Tibial artery (tissue), 4 donors: ENCODE measurements at places on chromosomes 16 and 17.

DNA sequence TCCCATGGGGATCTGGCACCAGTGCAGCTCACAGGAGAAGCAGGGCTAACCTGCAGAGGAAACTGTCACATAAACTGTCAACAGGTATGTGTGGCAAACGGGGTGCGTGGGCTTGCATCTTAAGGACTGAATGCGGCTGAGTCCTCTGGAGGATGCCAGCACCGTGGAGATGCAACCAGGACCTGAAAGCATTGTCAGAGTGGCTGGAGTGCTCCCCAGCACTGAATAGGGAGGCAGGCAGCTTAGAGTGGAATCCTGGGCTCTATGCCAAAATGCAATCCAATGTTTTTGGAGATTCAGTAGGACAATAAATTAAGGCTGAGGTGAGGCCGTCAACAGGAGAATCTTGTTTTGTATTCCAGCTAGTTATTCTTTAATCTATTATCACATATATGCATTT lies 21.3 kb upstream of the SALL1 start:
- DNase-seq: no peak

DNA sequence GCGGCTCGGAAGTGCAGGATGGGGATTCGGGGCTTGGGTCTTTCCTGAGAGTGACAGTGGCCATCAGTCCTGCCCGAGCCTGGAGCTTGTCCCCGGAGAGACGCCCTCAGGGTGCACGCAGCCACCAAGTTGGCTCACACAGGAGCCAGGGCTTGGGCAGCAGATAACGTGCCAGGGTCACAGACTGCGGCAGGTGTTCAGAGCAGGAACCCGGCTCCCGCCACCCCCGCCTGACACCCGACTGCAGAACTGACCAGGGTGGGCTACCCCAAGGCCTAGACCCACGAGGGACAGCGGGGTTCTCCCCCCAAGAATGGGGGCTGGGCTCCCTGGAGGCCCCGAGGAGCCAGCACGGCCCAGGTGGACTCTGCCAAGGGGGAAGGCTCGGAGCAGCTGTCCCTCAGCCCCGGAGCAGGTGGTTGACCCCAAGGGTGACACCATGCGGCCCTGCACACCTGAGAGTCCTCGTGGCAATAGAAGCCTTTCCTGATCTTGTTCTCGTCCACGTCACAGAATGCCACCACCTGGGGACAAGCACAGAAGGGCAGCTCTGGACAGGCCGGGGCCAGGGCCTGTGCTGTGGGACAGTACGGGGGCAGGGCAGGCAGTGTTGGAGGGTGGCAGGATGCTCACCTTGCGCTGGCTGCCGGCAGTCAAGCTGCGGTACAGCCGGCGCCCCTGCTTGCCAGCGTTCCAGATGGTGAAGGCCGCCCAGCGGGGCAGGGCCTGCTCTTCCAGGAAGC lies 117.1 kb upstream of the ZNF750 start:
- peak; percentile 59 for DNase-seq

DNA sequence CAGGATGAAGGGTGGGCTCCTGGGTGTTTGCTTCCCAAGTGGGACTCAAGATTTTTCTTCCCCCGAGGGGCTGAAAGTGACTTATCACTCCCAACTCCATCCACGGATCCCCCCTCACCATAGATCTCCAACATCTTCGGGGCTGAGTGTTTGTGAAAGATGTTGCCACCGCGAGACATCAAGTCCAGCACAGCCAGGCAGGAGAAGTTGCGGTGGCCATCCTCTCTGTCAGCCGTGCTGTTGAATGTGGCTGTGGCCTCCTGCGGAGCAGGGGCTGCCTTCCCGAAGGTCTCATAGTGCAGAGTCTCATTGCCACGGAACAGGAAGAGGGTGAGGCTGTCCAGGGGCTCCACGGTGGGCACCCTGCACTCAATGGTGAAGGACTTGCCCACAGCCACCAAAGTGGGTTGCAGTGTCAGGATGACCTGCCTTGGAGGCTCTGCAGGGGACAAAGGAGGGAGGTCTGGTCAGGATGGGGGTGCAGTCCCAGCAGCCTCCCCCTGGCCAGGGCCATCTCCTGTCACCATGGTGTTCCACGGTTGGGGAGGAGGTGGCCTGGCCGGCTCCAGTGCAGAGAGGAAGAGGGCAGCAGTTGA lies 5.5 kb downstream of the PRR29 start:
- DNase-seq: no peak

GRCh38 chr17:68614718-68615117 lies 13.6 kb upstream of the FAM20A start:
- DNase-seq: no peak

DNA sequence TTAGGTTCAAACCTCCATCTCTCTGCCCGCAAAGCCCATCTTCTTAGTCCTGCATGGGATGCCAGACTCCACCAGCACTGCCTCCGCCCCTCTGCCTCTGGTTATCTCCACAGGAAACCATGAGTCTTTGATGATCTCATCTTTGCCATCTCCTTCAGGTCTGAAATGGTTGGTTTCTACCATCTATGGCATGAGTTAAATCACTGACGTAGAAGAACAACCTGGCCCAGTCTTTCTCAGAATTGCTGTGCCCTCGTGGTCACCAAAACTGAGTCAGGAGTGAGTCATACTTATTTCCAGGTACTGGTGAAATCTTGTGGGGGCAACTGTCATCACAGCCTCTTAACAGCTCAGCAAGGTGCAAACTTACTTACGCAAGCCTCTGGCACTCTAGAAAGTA lies 468.7 kb upstream of the C16orf82 start:
- no peak for DNase-seq

- DNase-seq: no peak
These were observed 145.2 kb downstream of the KCNJ2 start for GRCh38 chr17:70314506-70314905.

DNA sequence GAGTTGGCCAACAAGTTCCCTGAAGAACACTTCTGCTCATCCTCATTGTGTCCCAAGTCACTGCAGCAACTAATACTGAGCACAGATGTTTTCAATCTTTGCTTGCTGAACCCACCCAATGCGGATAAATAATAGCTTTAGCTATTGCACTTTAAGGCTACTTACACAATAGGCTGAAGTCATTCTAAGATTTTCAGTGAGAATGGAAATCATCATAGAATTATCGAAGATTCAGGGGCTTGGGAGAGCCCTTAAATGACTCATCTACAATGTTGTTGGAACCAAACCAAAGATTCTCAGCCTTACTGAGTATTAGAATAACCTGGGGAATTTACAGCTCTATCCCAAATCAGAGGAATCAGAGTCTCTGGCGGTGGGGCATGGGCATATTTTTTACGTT lies 51.2 kb downstream of the SYCE1L start:
- DNase-seq: no peak

DNA sequence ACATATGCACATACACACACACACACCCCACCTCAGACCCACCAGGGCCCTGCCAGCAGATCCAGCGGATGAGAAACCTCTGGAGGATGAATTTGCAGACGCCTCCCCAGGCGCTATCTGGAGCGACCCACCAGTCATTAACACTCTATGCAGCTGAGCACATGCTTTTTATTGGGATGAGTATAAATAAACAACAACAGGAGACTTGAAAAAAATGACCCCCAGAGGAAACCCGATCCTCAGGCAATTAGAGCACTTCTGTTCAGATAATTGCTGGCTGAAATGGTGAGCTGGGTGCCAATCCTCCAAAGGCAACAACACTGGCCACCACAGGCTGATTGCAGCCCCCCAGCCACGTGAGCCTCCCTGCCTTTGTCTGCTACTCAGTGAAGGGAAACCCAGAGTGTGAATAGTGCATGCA lies 32.9 kb downstream of the DYNLRB2 start:
- DNase-seq: no peak

DNA sequence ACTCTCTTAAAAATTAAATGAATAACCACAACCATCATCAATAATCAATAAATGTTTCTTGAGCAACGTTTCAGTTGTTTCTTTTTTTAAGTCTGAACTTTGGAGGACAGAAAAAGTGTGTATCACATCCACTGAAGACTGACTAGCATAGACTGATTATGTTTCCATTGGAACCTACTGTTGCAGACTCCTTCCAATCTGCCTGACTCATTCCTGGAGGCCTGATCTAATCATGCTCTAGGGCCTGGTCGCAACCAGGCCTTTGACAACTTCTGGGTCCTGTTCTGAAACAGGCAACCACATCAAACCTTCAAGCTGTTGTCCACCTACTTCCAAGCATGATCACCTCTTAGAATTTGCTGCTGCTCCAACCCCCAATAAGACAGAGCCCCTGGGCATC lies 109.2 kb upstream of the NUDT7 start:
- no peak for DNase-seq

DNA sequence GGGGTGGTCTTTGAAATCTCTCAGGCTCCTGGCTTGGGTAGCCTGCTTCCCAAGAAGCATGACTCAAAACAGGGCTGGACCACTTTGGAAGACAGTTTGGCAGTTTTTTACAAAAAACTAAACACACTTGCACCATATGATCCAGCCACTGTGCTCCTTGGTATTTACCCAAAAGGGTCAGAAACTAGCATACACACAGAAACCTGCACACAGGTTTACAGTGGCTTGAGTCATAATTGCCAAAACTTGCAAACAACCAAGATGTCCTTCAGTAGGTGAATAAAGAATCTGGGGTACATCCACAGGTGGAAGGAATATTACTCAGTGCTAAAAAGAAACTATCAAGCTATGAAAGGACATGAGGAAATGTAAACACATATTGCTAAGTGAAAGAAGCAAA lies 323.2 kb upstream of the CDH5 start:
- no peak for DNase-seq

- DNase-seq: no peak
These were observed 32.5 kb upstream of the CCR7 start for GRCh38 chr17:40597556-40598300.

DNA sequence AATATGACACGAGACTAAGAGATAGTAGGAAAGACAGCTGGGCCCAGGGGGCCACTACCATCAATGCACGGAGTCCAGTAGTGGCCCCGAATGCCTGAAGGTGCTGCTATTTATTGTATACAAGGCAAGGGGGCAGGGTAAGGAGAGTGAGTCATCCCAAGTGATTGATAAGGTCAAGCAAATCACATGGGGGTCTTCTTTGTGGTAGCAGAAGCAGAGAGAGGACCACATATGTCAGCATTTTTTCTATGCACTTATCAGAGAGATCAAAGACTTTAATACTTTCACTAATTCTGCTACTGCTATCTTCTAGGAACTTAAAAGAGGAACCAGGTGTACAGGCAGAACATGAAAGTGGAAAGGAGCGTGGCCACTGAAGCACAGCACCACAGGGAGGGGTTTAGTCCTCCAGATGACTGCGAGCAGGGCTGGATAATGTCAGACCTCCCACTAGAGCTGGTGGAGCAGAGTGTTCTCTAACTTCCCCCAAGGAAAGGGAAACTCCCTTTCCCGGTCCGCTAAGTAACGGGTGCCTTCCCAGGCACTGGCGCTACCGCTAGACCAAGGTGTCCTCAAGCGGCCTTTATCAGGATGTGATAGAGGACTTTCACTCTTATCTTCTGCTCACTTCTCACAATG lies 26.4 kb upstream of the ARL4D start:
- no peak for DNase-seq

- DNase-seq: no peak
These were observed 12.8 kb downstream of the PIMREG start for GRCh38 chr17:6456914-6457687.

- DNase-seq: no peak
These were observed 53.9 kb downstream of the VPS35L start for GRCh38 chr16:19609359-19609758.

DNA sequence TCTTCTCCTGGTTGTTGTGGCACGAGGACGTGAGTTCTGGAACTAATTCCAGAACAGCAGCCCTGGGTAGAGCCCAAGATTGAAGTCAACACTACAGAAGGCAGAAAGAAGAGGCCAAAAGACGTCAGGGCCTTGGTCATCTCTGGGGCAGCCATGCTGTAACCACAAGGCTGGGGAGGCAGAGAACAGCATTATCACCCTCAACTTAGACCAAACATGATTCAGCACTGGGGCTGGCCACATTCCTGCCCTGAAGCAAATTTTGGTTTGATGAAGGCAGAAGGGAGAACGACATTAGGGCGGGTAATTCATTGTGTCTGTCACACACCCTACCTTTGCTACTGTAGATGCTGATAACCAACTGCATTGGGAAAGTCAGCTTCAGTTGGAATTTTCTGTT lies 9.7 kb upstream of the ALOX15B start:
- DNase-seq: no peak

GRCh38 chr17:34126496-34126895 lies 128.6 kb upstream of the CCL2 start:
- DNase-seq: no peak

GRCh38 chr17:66942451-66943264 lies 21.8 kb upstream of the CACNG4 start:
- peak; percentile 29 for DNase-seq

GRCh38 chr16:27515874-27516353 lies 33.8 kb downstream of the GTF3C1 start:
- no peak for DNase-seq

- no peak for DNase-seq
These were observed 14.4 kb downstream of the TENT4B start for GRCh38 chr16:50167556-50167955.

GRCh38 chr17:72691586-72691985 lies 400.9 kb downstream of the SLC39A11 start:
- DNase-seq: no peak

DNA sequence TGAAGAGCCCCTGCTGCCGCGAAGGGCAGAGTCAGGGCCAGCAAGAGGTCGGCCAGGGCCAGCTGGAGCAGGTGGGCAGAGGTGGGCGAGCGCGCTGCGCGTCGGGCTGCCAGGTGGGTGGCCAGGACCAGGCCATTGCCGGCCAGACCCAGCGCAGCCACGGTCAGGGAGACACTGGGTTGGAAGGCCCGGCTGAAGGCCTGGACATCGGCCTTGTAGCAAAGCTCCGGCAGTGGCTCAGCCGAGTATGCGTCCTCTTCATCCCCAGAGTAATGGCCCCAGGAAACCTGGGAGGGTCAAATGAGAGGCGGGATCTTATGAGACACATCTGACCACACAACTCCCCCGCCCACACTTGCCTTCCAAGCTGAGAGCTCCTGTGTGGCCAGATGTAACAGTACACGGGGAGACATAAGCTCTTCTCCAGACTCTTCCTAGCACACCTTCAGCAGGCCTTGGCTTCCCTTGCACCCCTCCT lies 1.3 kb downstream of the CCR10 start:
- DNase-seq: peak; percentile 42

- DNase-seq: peak; percentile 89
These were observed 1.6 kb downstream of the NUFIP2 start for GRCh38 chr17:29292071-29292991.
